AG10803 (cell line): ENCODE measurements at places on chromosomes 5 and 9.

DNA sequence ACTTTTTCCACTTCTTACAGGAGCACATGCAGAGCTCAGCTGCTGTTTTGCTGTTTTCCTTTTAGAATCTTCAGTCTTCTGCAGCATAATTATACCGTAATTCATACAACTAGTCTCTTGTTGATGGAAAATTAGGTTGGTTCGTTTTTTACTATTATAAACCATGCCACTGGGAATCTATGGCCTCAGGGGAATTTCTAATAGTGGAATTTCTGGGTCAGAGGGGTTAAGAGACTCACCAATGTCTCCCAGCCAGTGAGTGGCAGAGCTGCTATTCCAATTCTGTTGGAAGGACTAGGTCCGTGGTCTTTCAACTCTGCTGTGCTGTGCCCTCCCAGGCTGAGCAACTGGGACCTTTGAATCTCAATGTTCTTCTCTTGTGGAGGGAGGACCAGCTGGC is 282.5 kb downstream of the ZSWIM6 start:
- no peak for DNase-seq

GRCh38 chr9:135242049-135242396 is 154.6 kb downstream of the OLFM1 start:
- DNase-seq: no peak

GRCh38 chr5:91123901-91124300 is 259.2 kb downstream of the ARRDC3 start:
- no peak for DNase-seq

GRCh38 chr5:39005566-39006232 is 68.5 kb downstream of the RICTOR start:
- peak; percentile 10 for DNase-seq

DNA sequence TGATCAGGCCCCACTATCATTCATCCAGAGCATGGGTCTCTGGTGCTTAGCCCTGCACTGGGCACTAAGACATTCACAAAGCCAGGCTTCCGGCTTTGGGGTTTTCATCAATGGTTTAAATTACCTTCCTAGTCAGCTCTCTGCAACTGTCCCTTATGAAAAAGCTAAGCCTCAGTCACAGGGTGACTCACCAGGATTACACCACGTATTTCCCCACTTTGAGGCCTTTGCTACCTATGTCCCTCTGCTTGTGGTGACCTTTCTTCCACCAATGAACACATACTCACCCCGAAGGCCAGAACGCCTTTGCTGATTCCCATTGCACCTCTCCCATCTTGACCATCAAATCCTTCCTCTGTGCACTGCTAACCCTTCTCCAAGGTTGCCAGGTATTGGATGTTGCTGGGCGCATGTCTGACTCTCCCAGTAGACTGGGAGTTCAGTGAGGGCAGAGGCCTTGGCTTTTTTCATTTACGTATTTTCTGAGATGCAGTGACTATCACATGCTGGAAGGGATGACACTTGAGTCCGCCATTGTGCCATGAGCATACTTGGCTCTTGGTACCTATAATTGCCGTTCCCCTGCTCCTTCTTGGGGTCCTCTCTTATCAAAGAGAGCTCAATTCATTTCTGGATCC is 58.7 kb upstream of the TNFSF8 start:
- DNase-seq: peak; percentile 25

DNA sequence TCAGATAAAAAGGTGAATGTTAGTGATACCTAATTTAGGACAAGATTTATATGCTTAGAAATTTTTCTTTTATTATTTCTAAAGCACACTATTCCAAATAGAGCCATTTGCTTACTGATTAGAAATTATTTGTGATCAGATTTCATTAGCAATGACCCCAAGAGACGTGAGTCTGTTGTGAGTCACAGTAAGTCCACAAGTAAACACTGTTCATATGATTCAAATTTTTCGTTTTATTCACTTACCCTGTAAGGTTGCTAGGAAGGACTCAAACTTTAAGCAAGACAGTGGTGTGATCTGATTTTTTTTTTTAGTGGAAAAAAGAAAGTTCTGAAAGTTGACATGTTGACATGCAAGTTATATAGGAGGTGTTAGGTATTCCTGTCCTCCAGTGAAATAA is 1.2 kb downstream of the CARD6 start:
- DNase-seq: peak; percentile 23

DNA sequence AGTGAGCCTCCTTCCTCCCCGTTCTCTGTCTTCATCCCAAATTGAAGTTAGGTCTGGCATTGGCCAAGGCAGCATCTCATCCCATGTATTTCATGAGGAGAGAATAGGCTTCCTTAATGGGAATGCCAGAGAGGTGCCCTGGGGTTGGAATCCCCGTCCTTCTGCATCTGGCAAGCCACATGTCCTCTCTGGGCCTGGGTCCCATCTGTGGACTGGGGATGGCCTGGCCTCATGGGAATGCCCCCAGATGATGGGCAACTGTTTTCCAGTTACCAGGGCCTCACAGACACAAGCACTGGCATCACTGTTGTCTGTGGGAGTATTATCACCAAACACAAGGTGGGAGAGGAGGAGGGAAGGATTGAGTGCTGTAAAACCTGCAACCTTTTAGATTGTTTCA is 153.9 kb downstream of the FSTL4 start:
- no peak for DNase-seq

DNA sequence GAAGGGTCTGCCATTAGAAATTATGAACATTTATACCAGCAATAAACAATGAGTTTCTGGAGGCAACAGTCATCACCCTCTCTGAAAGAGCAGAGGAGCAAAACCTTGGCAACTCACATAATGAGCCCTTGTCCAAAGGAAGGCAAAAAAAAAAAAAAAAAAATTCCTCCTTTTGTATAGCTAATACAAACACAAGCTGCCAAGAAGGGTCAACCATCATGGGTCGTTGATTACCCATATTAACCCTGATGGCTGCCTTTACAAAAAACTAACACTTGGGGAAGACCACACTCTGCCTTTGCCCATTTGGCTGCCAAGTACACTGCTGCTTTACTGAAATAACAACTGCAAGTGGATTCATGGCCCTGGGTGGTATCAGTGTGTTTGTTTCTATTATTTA is 272.7 kb downstream of the ADAMTSL1 start:
- DNase-seq: no peak

DNA sequence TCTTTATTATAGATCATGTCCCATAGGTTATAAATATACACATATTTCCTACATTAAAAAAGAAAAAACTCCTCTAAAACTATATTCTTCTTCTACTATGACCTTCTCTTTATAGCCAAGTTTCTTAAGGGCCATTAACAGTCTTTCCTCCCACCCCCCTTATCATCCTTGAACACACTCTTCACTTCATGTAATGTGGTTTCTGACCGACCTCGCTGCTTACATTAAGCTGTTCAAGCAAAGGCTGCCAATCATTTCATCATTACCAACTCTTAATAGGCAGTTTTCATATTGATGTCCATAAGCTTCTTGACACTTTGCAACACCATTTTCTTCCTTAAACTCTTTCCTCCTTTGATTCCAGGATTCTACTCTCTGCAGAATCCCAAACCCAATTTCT is 283.0 kb upstream of the PCSK5 start:
- no peak for DNase-seq

DNA sequence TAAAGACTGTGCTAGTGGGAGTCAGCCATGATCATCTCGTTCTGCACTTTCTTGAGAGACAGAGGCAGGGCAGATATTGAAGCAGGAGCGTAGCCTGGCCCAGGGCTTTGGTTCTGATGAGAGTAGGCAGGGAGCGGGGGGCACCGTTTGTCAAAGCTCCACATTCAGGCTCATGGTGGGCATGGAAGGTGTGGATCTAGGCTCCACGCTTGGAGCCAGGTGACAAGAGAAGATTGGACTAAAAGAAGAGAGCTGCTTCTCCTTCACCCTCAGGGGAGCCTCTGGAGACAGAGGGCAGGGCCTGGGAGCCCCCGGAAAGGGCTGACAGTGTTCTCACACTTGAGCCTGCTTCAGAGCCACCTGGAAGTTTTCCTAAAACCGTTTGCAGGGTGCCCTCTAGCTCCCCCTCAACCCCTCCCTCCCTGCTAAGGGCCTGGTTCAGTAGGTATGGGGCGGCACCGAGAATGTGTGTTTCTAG is 24.7 kb upstream of the FCN2 start:
- DNase-seq: no peak
